HS-27A (cell line): ENCODE measurements at places on chromosomes 13 and 19.

- DNase-seq, result no peak
Measured at GRCh38 chr13:83450591-83450990, 431.7 kb downstream of the SLITRK1 start.

- DNase-seq, result no peak
Measured at GRCh38 chr13:103976371-103976770, 910.2 kb upstream of the SLC10A2 start.

DNA sequence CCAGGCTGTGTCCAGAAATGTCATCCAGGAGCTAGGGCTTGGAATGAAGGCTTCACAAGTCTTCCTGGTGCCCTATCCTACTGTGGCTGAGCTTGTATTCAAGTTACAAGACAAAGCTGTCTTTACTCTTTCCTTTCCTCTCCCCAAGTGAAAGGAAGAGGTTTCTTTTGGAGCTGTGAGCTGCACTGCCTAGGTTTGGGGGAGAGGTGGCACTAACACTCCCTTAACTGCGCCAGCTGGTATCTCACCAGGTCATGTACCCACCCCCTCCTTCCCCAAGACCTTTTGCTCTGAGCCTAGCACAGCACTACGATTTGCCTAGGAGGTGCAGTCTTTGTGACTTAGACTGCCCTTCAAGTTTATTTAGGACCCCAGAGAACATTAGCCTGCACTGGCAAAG, 2053.6 kb upstream of the PRR20A start:
- DNase-seq, result no peak

GRCh38 chr19:57820599-57820998, 5.9 kb upstream of the ZNF552 start:
- no peak for DNase-seq

GRCh38 chr19:38583985-38584305, 33.8 kb downstream of the MAP4K1 start:
- DNase-seq, result no peak

DNA sequence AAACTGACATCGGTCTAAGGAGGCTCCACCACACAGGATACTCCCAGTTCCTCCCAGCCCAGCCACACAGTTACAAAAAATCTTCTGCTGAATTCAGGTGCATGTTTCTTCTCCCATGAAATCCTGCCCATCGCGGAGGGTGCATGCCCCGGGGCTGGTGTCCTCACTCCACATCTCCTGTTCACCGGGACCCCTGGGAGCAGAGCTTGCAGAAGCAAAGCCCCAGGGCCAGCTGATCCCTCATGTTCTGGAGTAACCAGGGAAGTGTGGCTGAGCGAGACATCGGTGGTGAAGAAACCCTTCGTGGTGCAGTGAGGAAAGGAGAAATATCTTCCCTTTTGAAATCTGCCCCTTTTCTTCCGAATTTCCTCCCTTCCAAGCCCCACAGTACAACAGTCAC, 904 bp upstream of the SIGLEC9 start:
- DNase-seq, result no peak

DNA sequence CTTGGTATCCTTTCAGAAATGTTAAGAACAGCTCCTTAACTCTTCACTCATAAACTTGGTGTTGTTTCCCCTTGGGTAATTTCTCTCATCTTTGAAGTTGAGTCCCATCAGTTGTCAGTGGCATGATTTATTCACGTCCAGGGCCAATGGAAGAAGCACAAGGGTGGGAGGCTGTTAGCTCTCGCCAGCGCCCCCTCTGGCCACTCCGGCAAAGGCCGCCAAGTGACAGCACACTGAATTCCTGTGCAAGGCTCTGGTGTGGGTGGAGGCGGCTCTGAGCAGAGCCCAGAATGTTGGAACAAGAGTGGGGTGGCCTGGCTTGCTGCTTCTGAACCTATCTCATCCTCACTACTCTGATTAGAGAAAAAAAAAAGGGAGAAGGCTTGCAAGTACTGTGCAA, 13.1 kb upstream of the MEDAG start:
- DNase-seq, result no peak

- no peak for DNase-seq
Measured at GRCh38 chr13:77333594-77333993, 6.7 kb upstream of the MYCBP2 start.

DNA sequence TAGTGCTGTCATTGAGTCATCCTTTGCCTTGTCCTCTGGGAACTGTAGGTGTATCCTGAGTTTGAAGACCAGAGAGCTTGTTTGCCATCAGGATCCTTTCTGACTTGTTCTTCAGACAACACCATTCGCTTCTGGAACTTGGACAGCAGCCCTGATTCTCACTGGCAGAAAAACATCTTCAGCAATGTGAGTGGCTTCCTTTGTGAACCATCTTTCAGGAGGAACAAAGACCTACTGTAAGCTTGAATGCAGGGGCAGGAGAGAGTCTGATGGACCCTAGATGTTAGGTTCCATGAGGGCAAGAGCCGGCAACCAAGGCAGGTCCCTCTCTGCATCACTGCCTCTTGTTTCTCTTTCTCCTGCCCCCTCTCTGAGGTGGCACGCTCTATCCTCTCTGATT, 26.7 kb downstream of the WDR62 start:
- DNase-seq, result no peak

- no peak for DNase-seq
Measured at GRCh38 chr19:50206191-50206590, 2.8 kb downstream of the MYH14 start.

DNA sequence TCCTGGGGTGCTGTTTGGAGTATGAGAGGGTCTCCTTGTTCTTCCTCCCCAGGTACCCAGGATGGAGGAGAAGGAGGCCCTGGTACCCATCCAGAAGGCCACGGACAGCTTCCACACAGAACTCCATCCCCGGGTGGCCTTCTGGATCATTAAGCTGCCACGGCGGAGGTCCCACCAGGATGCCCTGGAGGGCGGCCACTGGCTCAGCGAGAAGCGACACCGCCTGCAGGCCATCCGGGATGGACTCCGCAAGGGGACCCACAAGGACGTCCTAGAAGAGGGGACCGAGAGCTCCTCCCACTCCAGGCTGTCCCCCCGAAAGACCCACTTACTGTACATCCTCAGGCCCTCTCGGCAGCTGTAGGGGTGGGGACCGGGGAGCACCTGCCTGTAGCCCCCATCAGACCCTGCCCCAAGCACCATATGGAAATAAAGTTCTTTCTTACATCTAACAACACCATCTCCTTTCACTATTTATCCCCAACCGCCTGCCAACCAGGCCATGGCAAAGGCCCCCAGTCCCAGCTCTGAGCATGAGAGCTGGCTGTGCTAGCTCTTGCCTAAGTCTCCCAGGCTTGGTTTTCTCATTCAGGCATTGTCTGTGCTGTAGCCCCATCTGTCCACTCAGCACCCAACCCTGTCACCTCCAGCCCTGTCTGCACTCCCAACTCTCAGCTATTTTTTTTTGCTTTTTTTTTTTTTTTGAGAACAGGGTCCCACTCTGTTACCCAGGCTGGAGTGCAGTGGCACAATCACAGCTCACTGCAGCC, 11.2 kb downstream of the DKKL1 start:
- no peak for DNase-seq

- no peak for DNase-seq
Measured at GRCh38 chr13:22961835-22962537, 218.8 kb upstream of the SGCG start.

DNA sequence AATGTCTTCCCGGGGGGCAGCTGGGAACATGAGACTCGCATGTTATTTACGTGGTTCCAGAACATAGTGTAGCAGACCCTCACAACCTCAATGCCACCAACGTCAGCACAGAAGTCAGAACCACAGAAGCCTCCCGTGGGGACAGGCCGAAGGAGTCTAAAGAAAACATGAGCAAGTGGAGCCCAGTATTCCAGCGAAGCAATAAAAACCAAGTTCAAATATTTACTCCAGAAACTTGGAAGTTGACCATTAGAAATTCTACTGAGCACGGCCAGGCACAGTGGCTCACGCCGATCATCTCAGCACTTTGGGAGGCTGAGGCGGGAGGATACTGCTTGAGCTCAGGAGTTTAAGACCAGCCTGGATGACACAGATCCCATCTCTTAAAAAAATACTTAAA, 17.9 kb upstream of the ATP8B3 start:
- no peak for DNase-seq

DNA sequence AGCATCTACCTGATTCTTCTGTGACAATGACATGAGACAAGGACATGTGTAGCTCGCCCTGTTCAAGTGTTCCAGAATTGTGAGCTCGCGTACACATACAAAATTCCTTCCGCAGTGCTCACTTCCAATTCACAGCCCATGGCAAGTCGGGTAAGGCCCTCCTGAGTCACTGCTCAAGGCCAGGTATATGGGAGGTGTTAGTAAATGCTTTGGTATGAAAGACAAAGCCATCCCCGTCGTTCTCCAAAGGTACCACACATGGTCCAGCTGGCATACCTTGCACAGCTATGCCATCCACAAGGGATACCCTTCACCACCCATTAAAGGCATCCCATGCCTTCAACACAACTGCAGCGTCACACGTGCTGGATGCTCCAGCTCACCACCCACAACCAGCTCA, 4.4 kb upstream of the ELL start:
- no peak for DNase-seq

DNA sequence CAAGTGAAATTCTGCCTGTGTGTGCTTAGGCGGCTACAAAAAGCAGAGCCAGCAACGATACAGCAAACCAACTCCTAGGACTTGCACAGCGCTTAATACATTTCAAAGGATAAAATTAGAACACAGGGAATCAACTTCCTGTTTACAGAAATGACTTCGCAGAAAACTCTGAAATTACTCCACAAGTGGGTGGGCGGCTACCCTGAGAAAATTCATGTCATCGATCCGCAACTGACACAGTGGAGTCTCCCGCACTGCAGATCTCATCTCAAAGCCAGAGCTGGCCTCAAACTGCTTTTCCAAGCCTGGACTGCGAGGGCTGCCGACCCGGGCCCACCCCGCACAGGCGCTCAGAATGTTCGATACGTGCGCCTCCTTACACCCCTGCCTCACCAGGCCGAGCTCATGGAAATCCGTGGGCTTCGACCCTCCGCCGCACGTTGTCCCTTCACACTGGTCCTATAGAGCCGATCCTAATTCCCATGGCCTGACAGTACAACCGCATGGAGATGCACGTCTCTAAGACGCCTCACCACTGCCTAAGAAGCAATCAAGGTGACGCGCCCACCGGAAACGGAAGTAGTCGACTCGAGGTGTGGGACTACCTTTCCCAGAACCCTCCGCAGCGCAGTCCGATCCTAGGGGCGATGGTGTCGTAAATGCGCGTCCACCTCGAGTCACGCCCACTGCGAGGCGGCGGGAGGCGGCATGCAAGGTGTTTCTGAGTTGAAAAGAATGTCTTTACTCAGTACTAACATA, at the start of gene ZNF229:
TSS of gene ZNF229 (minus strand) at position 557 of the 759 bp plus-strand sequence. CDS start 5,625 bp downstream, outside the sequence.
- no peak for DNase-seq

- peak; percentile 90 for DNase-seq
Measured at GRCh38 chr19:44401139-44402115, at the start of gene ZNF285. ZNF285 (minus strand) TSS chr19:44401608; CDS start chr19:44397213, 4,395 bp downstream.

DNA sequence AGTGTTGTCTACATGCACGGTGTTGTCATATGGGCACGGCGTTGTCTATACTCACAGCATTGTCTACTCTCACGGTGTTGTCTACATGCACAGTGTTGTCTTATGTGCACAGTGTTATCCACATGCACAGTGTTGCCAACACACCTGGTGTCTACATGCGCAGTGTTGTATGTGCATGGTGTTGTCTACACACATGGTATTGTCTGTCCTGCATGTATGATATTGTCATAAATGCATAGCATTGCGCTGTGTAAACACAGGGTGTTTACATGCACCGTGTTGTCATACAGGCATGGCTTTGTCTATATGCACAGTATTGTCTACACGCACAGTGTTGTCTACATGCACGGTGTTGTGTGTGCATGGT, 6.8 kb downstream of the ADPRHL1 start:
- no peak for DNase-seq

DNA sequence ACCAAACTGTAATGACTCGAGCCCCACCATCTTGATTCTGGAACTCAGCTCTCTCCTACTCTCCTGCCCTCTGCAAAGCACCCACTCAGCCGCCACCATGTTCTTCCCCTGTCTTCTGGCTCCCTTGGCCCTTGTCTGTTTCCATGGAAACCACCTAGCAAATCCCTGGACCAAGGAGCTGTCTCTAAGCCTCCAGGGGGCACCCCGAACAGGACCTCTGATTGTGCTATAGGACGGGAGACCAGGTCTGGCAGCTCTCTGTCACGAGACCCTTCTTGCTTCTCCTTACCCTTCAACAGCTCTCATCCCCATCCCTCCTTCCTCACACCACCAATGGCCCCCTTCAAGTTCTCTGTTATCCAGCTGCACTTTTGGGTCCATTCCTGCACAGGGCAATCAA, 277.7 kb upstream of the ZNF507 start:
- no peak for DNase-seq

- DNase-seq, result no peak
Measured at GRCh38 chr19:57319869-57320179, 448 bp upstream of the ZNF543 start.

- no peak for DNase-seq
Measured at GRCh38 chr19:48397263-48398101, 4.0 kb downstream of the GRIN2D start.

- no peak for DNase-seq
Measured at GRCh38 chr13:90577726-90578125, 769.8 kb upstream of the MIR17HG start.

DNA sequence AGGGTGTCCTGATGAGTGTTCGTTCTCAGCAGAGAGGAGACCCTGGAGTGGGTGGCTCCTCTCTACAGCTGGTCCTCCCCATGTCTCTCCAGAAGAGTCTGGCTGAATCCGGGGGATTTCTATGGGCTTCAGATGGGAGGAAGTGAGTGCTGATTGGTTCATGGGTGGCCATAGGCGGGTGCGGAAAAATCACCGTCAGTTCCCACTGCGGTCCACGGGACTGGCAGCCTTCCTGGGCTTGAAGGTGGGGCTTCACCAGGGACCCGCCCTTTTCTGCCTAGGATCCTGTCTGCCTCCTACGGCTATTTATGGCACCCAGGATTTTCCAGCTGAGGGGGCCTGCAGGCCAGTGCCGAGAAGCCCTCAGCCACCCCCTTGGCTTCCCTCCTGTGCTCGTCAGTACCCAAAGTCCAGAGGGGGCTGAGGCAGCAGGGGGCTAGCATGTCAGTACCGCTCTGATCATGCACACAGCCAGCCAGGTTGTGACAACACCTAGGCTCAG, 18.4 kb downstream of the CPB2 start:
- no peak for DNase-seq

DNA sequence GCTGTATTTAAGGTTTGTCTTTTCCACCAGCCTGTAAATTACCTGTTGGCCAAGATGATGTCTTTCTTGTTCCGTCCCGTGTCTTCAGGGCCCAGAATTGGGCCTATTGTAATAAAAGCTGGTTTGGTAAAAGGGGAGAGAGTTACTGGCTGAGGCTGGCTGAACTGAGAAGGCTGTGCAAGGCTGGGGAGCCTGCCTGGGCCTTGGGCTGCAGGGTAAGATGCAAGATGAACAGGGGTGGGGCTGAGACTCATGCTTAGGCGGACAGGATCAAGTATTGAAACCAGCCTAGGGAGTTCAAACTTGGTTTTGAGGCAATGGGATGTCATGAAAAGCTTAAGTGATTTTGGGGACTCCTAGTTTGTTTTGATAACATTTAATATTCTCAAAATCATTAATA, 142.3 kb downstream of the PCCA start:
- no peak for DNase-seq

GRCh38 chr13:54183166-54183565, 1154.6 kb downstream of the OLFM4 start:
- no peak for DNase-seq

GRCh38 chr19:56253737-56254136, 18.8 kb upstream of the EDDM13 start:
- peak; percentile 23 for DNase-seq

- DNase-seq, result no peak
Measured at GRCh38 chr19:6730941-6731670, 6.3 kb downstream of the GPR108 start.

- peak; percentile 91 for DNase-seq
Measured at GRCh38 chr19:48325265-48325910, at the start of gene EMP3. EMP3 (plus strand) TSS chr19:48325552; CDS start chr19:48326845, 1,293 bp downstream.
